ENCODE measurements at places on chromosomes 13 and 19.

DNA sequence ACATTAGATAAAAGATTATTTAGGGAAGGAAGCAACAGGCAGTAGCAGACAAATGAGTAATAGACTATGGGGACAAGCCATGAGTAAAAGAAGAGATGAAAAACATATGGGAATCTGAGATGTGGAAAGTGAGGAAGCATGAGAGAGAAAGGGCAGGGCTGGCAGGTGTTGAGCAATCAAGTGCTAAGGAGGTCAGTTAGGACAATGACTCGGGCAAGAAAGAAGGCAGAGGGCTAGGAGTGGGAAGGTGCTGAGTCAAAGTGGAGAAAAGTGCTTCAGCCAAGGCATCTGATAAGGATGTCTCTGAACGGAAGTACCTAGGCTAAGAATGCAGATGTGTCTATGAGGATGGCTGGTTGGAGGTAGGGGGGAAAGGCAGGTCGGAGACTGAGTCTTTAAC lies 291.9 kb upstream of the HTR2A start:
- DNase-seq, result no peak

GRCh38 chr19:22422211-22422610 lies at the start of gene ZNF98:
TSS of gene ZNF98 (minus strand) at chr19:22422346. CDS start at chr19:22422224, 122 bp downstream.
- DNase-seq, result no peak

- peak; percentile 91 for DNase-seq
These were observed 1.9 kb downstream of the KLF1 start for GRCh38 chr19:12884926-12885748.

GRCh38 chr19:13615890-13616289 lies 109.6 kb upstream of the CACNA1A start:
- DNase-seq, result no peak

DNA sequence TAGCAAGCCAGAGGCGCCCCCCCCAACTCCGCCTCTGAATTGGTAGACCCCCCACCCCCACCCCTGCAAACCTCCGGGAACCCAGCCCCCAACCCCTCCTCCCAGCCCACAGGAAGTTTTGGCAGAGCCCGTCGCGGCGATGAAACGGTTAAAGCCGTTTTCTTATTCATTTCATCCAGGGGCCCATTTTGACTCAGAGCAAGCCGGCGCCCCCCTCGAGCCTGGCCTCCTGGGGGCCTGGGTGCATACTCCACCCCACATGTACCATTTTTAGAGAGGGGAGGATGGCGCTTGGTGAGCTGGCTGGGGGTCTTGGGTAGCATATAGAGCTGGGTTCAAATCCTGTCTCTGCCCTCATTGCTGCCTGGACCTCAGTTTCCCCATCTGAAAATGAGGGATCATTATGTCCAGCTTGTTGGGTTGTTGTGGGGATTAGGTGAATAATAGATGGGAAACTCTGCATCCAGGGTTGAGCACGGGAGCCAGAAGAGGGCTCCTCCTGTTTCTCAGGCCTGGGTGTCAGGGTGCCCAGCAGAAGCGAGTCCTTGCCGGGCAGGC lies 7.9 kb upstream of the JUNB start:
- DNase-seq, result peak; percentile 56

GRCh38 chr13:25980255-25980654 lies 71.6 kb downstream of the SHISA2 start:
- DNase-seq, result no peak

GRCh38 chr13:98648686-98649085 lies 71.8 kb upstream of the STK24 start:
- DNase-seq, result no peak

DNA sequence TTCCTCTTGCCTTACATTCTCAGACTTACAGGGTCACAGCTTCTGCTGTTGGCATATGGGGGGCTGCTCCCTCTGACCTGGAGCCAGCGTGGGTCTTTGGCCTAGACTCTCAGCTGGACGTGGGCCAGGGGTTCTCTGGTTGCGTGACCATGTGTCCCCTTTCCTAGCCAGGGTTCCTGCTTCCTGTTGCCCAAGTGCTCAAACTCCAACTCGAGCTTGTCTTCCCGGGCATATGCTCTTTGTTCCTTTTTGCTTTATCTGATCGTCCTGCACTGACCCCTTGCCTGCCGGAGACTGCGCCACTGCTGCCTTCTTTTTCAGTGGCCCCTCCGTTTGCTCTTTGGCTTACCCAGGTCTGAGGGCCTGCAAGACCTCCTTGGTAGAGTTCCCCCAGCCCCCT lies 25.3 kb upstream of the GPR183 start:
- no peak for DNase-seq

All from stimulated activated CD4-positive, alpha-beta T cell treated with anti-CD3 and anti-CD28 coated beads, Interleukin-4, amount 100 ng/mL, for 4 hours (primary cell).